ENCODE measurements at places on chromosomes 16 and 17.

DNA sequence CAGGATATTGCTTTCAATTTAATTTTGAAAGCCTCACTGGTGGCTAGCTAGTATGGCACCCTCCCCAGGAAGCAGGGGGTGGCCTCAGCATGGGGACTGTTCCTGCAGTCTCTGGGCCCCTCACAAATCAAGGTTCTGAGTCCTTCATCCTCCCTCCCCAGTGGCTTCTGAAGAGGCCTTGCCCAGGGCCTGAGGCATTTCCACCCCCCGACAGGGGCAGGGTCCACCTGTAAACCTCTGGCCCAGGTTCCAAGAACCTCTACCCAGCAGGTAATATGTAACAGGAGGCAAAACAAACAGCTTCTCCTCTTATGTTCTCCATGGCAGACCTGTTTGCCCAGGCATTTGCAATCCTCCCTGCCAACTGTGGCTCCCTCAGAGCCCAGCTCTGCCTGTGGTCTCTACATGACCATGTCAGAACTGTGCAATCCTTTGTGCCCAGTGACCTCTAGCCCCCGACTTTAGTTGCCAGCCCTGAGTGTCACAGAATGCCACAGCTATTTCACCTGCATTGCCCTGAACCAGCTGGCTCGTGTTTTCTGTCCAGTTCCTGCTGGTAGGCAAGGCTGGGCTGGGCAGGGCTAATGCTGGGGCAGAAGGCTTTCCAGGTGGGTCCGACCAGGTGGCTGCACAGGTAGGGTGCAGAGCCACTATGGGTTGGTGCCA, 14.3 kb downstream of the ACSF2 start:
- no peak for DNase-seq

- no peak for DNase-seq
These were observed 40.9 kb downstream of the PLXDC1 start for GRCh38 chr17:39110435-39111136.

DNA sequence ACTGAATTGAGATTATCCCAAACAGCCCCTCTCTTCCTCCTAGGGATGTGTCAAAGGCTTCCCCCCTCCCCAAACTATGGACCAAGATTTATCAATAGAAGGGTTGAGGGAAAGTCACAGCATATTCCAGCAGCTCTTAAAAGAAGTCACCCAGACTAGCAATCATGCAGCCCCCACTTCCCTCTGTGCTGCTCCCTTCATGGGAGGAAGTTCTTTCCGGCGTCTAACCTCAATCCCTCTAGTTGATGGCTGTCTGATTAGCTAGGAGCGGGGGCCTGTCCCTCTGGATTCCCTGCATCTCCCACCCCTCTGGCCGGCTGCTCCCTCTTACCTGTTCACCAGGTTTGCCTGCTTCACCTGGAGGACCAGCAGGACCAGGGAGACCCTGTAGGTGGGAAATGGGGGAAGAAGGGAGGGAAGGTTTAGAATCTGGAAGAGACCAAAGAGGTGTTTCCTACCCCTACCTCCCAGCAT, 9.2 kb downstream of the COL1A1 start:
- DNase-seq: no peak

- no peak for DNase-seq
These were observed 2.5 kb upstream of the PRR29 start for GRCh38 chr17:63995626-63996025.

- DNase-seq: peak; percentile 48
These were observed 51.2 kb upstream of the DHX40 start for GRCh38 chr17:59513934-59514841.

DNA sequence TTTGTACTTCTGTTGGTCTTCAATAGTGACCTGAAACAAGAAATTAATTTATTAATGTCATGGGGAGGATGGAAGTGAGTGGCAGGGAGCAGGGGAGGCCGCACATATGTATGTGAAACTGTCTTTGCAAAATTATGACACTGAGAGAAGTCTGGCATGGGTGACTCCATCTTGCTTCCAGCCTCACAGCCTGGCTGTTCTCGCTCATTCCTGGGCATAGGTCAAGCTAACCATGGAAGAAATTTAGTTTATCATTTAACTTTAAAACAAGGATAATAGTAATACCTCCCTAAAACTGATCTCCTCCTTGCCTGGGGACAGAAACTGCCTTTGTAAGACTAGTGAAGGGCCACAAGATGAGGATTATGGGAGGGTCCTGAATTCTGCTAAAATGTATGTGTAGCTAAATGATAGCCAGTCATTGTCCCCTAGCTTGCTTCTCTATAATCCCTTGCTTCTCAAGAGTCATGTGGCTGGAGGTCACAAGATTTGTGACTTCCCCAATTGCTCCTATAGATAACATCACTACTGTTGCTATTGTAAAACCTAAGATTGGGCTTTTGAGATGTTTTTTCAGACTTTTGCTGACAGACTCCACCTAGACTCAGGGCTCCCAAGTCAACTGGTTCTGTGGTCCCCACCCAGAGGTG, 126.0 kb downstream of the HS3ST3A1 start:
- DNase-seq: no peak

DNA sequence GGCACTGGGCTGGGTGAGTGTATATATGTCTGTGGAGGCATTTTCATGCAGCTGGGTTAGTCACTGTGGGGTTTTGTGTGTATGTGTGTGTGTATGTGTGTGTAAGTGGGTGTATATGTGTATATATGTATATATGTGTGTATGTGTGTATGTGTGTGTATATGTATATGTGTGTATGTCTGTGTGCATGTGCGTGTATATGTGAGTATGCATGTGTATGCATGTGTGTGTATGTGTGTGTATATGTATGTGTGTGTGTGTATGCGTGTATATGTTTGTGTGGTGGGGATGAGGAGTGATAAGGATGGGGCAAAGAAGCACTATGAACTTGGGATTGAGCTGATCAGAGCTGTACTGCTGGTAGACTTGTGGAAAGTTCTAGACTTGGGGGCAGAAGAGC, 29.0 kb upstream of the PLLP start:
- no peak for DNase-seq

GRCh38 chr17:27244491-27245223, 49.3 kb upstream of the WSB1 start:
- peak; percentile 49 for DNase-seq

- DNase-seq: no peak
These were observed 24.2 kb upstream of the CMTM4 start for GRCh38 chr16:66720766-66721165.

DNA sequence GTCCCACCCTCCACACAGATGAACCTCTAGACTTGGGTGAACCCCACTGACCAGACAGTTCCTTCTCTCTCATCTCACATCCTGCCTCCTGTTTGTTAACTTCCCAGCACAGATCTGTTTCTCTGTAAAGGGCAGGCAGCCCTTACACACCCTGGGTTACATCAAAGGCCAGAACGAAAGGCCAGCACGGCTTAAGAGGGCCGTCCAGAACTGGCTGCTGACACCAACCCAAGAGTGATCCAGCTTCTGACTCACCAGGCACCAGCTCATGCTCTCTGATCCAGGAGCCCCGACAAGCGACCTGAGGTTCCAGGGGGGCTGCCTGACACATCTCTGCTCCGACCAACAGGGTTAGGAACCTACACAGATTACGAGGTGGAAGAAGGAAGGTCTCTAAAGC, 86.9 kb downstream of the MRM3 start:
- DNase-seq: no peak

GRCh38 chr17:79192503-79193351, 118.1 kb downstream of the ENGASE start:
- no peak for DNase-seq

DNA sequence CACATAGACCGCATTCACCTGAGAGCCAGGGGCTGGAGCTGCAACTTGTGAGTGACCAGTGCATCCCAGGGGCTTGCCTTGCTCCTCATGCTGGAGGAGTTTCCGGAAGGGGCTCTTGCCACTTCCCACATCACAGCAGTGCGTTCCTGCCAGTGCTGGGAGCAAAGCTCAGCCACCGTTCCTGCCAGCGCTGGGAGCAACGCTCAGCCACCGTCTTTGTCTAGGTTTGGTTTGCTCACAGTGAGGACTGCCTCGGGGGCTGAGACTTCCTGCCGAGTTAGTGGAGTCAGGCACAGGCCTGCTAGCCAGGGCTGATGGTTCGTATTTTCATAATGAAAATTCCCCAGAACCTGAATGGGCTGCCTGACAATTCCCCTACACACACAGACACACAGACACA, 5.4 kb upstream of the CHRNE start:
- no peak for DNase-seq

DNA sequence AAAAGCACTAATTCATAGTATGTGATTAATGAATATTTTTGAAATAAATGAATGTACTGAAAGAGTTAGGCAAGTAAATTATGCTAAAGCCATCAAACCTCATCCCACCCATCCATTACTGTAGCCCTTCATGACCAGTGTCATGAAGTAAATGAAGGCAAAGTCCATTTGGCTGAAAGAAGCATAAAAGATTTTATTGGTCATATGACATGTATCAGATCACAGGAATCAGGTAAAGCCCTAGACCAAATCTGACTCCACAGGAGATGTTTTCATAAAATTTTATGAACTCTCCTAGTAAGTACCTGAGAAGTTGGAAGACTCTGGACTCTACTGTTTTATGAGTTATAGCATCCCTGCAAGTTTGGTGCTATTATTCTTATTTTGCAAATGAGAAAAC, 213.5 kb downstream of the TMEM114 start:
- DNase-seq: no peak

DNA sequence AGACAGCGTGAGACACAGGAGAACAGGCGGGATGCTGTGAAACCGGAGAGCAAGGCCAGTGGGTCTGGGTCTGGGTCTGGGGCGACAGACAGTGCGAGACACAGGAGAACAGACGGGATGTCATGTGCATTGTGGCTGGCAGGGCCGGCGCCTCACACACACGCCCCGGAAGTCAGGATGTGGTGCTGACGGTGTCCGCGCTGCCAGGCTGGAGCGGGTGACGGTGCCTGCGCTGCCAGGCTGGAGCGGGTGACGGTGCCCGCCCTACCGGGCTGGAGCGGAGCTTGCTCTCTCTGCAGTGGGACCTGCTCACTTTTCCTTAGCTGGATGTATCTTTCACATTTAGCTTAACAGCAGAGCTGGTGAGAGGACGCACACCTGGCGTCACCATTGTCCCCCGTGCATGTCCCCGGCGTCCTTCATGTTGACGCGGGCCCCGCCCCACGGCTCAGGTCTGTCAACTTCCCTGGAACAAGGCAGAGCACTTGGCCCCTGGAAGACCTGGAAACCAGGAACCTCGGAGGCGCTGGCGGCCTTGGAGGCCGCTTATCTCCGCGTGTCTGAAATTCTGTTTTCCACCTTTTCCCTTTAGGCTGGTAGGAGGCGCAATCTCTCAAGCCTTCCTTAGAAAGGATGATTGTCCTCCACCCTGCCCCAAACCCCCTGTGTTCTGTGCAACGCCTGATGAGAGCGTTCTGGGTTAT, 43.0 kb upstream of the ZNF750 start:
- no peak for DNase-seq

DNA sequence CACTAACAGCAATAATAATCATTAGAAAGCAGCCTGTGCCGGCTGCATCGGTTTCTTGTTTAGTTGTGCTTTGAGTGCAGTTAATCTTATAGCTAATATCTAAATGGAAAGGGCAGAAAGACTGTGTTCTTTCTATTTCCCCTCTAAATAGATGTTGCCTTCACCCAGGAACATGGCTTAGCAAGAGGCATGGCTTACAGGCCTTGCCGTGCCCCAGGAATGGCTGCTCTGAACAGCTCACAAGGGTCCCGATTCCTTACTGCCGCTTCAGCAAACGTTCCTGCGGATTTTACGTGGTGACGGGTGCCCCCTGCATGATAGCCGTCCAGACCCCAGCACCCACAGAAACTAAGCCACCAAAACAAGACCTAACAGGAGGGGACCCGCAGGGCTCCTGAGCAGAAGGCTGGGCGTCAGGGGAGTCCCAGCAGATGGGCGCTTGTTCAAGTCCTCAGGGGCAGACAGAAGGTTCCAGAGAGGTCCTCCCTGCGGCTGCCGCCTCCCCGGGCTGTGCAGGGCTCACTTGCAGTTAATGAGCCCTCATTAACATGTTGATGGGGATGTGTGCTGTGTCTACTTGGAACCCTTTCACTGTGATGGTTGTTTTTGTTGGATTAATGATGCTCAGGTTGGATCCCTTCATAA, 52.5 kb upstream of the ENPP7 start:
- DNase-seq: peak; percentile 92

- no peak for DNase-seq
These were observed 18.6 kb downstream of the SNN start for GRCh38 chr16:11686713-11687380.

DNA sequence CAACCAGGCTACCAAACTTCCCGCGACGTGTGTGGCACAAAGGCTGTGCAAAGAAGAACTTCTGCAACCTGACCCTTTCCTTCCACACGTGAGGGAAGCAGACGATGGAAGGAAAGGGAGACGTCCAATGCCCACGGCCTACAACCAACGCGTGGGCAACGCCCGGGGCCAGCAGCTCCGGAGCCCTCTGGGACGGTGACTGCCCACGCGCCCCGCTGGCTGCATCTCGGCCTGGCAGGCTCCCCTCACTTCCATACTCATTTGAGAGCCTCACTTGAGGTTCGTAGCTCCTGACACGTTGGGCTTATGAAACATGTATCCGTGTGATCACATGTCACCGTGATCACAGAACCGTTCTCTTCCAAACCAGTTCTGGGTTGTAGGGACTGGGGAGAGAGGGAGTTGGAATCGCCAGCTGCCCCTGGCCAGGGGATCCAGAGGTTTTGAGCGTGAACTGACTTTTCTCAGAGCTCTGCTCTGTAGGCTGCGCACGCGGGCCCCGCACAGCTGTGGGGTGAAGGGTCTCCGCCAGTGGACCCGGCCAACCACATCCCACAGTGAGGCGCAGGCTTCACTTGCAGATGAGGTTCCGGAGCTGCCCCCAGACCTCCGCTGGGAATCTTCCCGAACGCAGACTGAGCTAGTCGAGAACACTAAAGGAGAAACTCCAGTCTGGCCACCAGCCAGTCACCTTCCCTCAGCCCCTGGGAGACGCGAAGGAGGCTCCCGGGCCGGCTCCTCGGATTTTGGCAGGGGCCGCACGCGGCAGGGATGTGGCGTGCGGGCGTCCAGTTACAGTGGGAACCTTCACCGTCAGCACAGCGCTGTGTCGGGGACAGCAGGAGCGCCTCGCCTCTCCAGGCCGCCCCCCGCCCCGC, 1.0 kb downstream of the LMF1 start:
- DNase-seq: no peak

- no peak for DNase-seq
These were observed 10.2 kb upstream of the EIF1 start for GRCh38 chr17:41678411-41678906.

DNA sequence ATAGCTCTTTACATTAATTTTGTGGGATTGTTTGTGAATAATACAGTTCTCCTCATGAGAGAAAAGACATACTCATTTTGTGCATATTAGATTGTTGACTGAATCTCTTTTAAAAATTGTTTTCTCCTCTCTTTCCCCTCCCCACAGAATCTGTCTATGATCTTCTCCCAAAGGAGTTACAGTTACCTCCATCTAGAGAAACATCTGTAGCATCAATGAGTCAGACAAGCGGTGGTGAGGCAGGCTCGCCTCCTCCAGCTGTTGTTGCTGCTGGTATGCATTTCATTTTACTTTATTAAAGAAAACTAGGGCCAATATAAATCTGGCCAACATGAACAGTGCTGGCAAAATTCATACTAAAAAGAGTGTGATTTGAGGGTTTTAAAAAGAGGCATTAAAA, 60.5 kb downstream of the NFAT5 start:
- no peak for DNase-seq
